Endothelial cell of umbilical vein (primary cell): ENCODE measurements at places on chromosomes 2 and 18. TPM values are rescaled to one million over a fixed set of nuclear protein-coding genes. Genes with fewer than 3 reads are reported as not detected.
A peak's percentile ranks its signal among the peaks of the same experiment; 100 is the strongest.

Gene VAMP5
- 164 and 186 TPM in 2 replicates for total RNA-seq

- DNase-seq, result no peak
Observed at GRCh38 chr18:73528066-73528465, 619.6 kb downstream of the FBXO15 start.

GRCh38 chr2:190529486-190530247 is 4.9 kb downstream of the NEMP2 start:
- DNase-seq, result no peak

- DNase-seq, result no peak
Observed at GRCh38 chr18:36821681-36822080, 7.1 kb downstream of the TPGS2 start.

GRCh38 chr2:110101280-110101844 is 14.3 kb downstream of the MALL start:
- peak; percentile 100 for DNase-seq

DNA sequence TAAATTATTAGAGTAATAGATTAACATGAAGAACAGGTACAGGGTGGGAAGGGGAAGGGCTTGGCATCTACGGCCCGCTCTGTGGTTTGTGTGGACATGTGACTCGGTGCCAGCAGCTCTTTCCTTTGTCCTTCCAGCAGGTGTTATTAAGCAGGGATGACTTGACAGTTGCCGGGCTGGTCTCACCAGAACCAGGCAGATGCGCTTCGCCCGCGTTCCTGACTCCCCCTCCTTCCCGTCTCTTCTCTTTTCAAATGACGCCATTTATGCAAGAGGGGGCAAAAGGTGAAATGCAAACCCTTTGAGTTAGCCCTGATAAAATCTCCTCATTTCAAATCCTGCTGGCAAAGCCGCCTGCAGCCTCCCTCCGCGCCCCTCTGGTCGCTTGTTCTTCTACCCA is 38.9 kb upstream of the MGAT4A start:
- no peak for DNase-seq

- peak; percentile 46 for DNase-seq
Observed at GRCh38 chr2:27370816-27371620, 602 bp downstream of the SNX17 start.

Gene INO80B
- 24.2 and 28.1 TPM in 2 replicates for total RNA-seq

- no peak for DNase-seq
Observed at GRCh38 chr18:3830604-3831003, 380.6 kb downstream of the TGIF1 start.

Gene SH3RF3
- 9.4 and 14.7 TPM in 2 replicates for total RNA-seq

DNA sequence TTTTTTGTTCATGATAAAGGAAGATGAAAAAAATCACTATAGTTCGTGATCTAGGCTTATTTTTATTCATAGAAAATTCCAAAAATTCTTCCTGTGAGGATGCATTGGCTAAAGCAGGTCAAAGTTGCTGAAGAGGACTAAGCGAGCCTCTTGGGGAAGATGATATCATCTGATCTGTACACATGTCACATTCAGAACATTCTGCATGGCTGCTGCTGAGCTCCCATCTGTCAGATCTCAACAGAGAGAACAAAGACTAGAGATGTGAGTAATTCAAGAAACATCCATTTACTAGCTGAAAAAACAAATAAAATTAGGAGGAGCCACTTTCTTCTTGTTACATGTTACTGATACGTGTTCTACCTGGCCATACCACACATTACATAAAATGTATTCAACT is 518.6 kb upstream of the FSIP2 start:
- DNase-seq, result no peak

Gene CACNB4
- total RNA-seq, result 0.30 and 0.58 TPM in 2 replicates

Gene PLGLB1
- 0.75 and 1.8 TPM in 2 replicates for total RNA-seq

DNA sequence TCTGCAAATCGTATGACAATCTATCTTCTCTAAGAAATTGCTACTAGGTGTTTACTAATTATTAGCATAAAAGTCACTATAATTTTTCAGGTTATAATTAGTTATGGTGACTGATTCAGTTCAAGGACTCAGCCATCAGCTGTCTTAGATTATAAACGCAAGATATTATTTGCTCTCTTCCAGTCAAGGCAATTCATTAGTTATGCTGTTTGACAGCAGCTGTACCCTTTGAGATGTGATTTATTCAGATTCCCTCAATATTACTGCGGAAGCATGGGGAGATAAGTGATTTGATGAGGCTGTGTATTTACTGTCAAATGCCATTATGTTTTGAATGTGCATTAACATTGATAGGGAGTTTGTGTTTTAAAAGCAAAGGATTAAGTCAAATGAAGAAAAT is 558.9 kb upstream of the FSIP2 start:
- no peak for DNase-seq

Gene ST6GAL2
- total RNA-seq, result not detected in 2 replicates

DNA sequence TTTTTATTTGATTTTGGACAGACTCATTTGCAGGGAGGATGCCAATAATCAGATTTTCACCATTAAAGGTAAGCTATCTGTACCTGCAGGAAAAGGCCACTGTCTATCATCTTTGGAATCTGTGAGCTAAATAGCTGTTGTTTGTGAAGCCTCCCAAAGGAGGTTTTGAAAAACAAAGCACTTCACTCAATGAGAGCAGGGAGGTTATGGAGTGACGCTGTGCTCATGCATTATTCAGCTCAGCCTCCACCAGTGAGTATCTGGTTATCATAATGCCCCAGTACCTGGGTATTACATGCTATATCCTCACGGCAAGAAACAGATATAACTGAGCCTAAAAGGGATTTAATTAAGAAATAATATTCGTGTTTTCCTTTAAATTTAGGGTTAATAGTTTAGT is 189.6 kb upstream of the PIK3C3 start:
- no peak for DNase-seq

- no peak for DNase-seq
Observed at GRCh38 chr2:137826373-137827372, 137.6 kb upstream of the HNMT start.

DNA sequence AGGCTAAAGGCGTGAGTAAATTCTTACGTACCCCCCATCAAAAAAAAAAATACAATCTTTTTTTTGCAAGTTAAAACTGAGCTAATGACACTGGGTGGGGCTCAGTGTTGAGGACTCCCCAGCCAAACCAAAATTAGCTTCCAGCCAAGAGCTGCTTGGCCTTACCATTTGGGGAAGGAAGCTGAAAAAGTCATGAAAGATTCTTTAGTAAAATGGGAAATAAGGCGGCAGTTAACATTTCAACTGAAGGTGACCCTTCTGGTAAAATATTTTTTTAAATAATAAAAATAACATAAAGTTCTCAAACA is 16.4 kb downstream of the SMAD7 start:
- no peak for DNase-seq

Gene DLX1
- total RNA-seq, result not detected in 2 replicates

- no peak for DNase-seq
Observed at GRCh38 chr2:129766374-129766993, 213.0 kb upstream of the RAB6C start.

DNA sequence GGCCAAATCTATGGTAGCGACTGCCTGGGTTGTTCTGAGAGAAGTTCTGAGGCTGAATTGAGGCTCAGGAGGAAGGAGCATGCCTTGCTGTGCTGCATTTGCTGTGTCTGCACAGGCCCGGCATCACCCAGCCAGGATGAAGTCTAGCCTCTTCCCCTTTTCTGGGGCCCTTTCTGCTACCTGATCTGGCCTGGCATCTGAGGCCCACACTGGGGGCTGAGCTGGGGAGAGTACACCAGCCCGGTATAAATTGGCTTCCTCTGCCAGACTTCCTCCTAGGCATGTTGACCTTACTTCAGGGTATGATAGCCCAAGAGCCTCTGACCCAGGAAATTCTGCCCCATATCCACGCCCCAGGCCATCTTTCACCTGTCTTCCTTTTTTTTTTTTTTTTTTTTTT is 30.0 kb downstream of the MRPL35 start:
- DNase-seq, result no peak

DNA sequence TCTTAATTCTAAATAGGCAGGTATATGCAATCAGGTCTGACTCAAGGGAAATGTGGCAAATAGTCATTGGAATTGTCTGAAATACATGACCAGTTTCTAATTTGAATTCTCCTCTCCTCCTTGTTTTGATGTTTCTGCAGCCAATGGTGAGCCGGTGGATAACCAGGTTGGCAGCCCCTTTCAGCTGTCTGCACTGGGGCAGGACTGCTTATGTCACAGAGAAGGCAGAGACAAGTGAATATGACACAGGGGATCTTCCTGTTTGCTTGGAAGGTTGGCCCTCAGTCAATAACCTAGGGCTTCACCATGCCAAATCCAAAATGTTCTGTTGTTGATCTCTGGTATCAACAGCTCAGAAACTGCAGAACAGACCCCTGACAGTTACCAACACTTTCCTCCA is 12.1 kb downstream of the MYT1L start:
- DNase-seq, result no peak

Gene KCNS3
- 1.5 and 2.4 TPM in 2 replicates for total RNA-seq

DNA sequence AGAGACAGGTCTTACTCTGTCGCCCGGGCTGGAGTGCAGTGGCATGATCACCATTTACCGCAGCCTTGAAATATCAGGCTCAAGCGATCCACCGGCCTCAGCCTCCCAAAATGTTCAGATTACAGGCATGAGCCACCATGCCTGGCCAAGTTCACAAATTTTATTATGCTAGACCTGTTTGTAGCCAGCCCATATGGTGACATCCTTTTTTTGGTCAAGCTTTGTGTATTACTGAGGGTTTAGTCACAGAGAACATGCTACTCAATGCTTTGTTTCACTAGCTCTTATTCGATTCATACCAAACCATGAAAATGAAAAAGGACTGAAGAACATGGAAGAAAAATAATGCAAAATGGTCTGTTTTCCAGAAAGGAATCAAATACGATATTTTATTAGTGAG is 41.4 kb downstream of the DGKD start:
- DNase-seq, result no peak

Gene CCL20
- 0.53 TPM in 1 of 2 replicates, not detected in the other for total RNA-seq

DNA sequence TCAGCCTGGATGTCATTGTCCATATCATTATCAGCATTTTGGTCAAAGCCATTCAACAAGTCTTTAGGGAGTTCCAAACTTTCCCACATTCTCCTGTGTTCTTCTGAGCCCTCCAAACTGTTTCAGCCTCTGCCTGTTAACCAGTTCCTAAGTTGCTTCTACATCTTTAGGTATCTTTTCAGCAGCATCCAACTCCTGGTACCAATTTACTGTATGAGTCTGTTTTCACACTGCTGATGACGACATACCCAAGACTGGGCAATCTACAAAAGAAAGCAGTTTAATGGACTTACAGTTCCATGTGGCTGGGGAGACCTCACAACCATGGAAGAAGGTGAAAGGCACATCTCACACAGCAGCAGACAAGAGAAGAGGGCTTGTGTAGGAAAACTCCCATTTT is 94.2 kb downstream of the GULP1 start:
- DNase-seq, result no peak

- no peak for DNase-seq
Observed at GRCh38 chr2:217330647-217331046, 470.8 kb upstream of the TNP1 start.

Gene CYTIP
- not detected in 2 replicates for total RNA-seq

Gene SCN2A
- total RNA-seq, result not detected in 2 replicates

- DNase-seq, result peak; percentile 82
Observed at GRCh38 chr18:61893971-61894750, 1.4 kb upstream of the RNF152 start.

- no peak for DNase-seq
Observed at GRCh38 chr2:184141866-184142265, 456.5 kb upstream of the ZNF804A start.

DNA sequence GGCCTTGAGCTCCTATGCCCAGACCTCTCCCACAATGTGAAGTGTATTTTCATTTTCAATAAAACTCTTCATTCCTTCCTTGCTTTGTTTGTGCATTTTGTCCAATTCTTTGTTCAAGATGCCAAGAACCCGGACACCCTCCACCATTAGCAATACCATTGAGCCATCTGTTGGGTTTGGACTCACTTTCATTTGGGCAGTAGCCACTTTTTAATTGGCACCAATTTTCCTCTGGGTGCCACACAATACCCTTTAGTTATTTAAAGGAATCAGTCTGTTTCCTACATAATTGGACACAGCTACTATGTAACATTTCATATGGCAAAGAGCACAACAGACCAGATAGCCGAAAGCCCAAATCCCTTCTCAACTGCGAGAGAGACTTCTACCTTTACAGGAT is 22.5 kb upstream of the SLC35G4 start:
- no peak for DNase-seq

GRCh38 chr2:120852200-120852815 is 116.6 kb downstream of the GLI2 start:
- DNase-seq, result no peak

Gene ABCG8
- total RNA-seq, result not detected in 2 replicates

- peak; percentile 66 for DNase-seq
Observed at GRCh38 chr2:69601179-69601612, 42.3 kb downstream of the AAK1 start.

DNA sequence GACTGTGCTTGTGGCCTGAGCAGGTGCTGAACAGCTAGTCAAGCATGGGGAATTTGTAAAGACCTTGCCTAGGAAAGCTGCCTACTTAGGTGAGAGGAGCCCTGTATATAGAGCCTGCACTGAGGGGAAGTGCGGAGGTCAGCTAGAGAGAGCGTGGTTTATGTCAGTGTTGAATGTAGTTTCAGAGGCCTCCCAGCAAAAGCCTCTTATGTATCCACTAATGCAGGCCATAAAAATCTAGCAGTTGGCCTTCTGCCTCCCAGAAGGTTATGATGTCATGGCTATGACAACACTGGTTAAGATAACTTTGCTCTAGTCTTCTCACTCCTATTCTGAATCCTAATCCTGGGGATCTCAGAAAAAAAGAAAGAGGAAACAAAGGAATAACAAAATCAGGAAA is 88.9 kb downstream of the ASXL3 start:
- DNase-seq, result no peak

Gene SLC25A52
- total RNA-seq, result not detected in 2 replicates

Gene GALNT13
- 0.18 TPM in 1 of 2 replicates, not detected in the other for total RNA-seq

- no peak for DNase-seq
Observed at GRCh38 chr18:79139206-79139605, 70.0 kb downstream of the ATP9B start.

Gene MAL
- total RNA-seq, result not detected in 2 replicates
